ENCODE measurements at places on chromosomes 4 and X. TPM values are rescaled to one million over a fixed set of nuclear protein-coding genes. Genes with fewer than 3 reads are reported as not detected.

- no peak for DNase-seq
Observed at GRCh38 chr4:101018836-101019235, 328.5 kb downstream of the PPP3CA start.

FOXR2 gene
- polyA plus RNA-seq = not detected

- no peak for DNase-seq
Observed at GRCh38 chr4:16142598-16143310, 58.9 kb upstream of the PROM1 start.

PRAF2 gene
- 32.2 TPM for polyA plus RNA-seq

DNA sequence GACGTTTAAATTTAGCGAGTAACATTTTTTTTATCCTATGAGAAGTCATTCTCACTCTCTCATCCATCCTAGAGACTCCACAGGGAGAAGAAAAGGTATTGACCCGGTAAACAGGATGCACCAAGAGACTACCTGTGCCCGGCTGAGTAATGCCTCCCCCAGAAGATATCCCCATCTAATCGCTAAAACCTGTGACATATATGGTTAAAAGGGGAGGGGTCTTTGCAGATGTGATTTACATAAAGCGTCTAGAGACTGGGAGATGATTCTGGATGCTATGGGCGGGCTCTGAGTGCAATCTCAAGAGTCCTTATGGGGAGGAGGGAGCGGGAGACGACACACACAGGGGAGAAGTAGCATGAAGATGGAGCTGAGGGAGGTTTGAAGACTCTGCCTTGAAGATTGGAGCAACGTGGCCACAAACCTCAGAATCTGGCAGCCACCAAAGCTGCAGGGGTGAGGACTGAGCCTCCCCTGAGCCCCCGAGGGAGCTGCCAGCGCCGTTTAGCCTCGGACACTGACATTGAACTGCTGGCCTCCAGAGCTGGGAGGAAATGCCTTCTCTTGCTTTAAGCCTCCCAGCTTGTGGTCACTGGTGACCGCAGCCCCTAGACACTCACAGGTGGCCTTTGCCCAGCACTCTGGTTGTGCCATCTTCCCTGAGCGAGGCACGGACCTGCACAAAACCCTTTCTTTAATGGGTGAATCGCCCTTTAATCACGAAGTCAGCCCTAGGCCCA is 11.2 kb downstream of the ABLIM2 start:
- DNase-seq = no peak

OPRPN gene
- not detected for polyA plus RNA-seq

INPP4B gene
- 8.5 TPM for polyA plus RNA-seq

- DNase-seq = no peak
Observed at GRCh38 chrX:78603908-78604307, 55.2 kb downstream of the RTL3 start.

GRCh38 chr4:118759481-118759880 is 74.3 kb downstream of the METTL14 start:
- DNase-seq = no peak

GRCh38 chr4:138242834-138243156 is 646 bp upstream of the SLC7A11 start:
- DNase-seq = no peak

- no peak for DNase-seq
Observed at GRCh38 chr4:138560448-138560847, 318.3 kb upstream of the SLC7A11 start.

CXorf49 gene
- polyA plus RNA-seq = not detected

DNA sequence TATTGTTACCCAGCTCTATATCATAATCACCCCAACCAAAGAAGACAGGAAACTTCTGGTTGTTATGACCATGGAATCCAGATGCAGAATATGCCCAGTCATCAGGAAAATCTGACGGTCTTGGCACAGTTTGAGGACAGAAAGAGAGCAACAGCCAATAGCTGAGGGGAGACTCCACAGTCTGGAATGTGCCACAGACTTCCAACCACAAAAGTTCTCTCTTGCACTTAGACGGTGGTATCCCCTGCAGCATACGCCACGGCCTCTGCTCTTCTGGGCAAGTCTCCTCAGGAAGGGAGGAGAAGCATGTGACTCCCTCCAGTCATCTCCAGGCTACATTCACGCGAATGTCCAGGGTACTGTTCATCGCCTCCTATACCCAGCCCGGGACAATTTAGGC is 18.4 kb downstream of the ZNF827 start:
- DNase-seq = no peak

HTRA3 gene
- 9.9 TPM for polyA plus RNA-seq

CT45A1 gene
- not detected for polyA plus RNA-seq

- no peak for DNase-seq
Observed at GRCh38 chrX:107565931-107566603, 62.2 kb upstream of the PRPS1 start.

DNA sequence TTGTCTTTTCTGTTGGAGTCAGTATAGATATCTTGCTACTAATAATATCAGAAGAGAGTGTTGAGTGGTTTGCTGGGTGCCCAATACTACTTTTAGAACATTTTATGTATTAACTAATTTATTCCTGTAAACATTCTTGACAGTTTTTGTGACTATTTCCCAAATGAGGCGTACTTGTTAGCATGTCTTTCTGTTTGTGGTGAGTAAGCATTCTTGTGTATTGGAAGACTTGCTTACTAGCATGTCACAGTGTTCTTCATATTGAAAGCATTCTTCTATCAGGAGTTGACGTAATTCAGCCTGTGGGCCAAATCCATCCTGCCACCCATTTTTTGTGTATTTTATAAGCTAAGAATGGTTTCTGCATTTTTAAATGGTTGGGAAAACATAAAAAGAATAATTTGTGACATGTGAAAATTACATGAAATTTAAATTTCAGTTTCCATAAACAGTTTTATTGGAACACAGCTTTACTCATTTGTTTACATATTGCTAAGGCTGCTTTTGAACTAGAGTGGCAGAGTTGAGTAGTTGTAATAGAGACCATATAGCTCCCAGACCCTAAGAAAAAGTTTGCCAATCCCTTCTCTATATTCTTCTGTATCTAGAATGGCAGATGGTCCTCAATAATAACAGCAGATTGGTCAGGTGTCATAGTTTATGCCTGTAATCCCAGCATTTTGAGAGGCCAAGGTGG is 20.4 kb downstream of the REPS2 start:
- DNase-seq = no peak

GRCh38 chrX:51697397-51697796 is 12.9 kb upstream of the CENPVL1 start:
- no peak for DNase-seq

- DNase-seq = no peak
Observed at GRCh38 chrX:8192276-8192675, 21.2 kb upstream of the VCX2 start.

DNA sequence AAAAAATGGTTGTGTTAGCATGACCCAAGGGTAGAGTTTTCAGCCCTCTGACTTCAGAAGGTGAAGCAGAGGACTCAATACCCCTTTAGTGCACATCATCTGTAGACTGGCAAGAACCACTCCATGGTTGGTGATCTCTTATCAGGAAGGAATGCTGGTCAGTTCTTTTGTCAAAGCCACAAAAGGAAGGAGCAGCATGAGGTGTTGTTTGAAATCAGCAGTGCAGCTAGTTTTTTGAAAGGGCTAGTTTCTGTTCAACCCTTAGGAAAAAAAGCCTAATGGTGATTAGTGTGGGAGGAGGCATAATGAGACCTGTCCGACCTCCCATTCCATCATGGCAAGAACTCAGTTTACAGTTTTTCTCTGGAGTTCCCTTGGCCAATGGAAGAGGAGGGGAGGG is 362.0 kb upstream of the CT83 start:
- no peak for DNase-seq

DNA sequence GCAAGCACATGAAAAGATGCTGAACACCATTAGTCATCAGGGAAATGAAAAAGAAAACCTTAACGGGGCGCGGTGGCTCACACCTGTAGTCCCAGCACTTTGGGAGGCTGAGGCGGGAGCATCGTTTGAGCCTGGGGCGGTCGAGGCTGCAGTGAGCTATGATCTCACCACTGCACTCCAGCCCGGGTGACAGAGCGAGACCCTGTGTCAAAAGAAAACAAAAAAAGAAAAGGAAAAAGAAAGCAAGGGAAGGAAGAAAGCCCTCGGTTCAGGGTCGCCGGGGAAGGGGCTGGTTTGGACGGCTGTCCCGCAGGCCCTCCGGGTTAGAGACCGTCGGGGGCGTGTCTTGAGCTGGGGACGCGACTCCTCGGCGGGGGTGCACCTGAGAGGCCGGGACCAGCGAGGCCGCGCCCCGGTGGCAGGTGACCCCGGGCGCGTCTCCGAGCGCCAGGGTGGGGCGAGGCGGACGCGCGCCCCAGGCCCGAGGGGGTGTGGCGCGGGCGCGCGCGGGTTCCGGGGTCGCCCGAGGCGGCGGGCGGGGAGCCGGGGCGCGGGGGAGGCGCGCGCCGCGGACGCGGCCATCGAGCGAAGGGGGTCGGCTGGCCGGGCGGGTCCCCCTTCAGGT is 478 bp upstream of the PLXNA3 start:
- no peak for DNase-seq

GRCh38 chr4:16707874-16708273 is 190.6 kb downstream of the LDB2 start:
- DNase-seq = no peak

EFNB1 gene
- polyA plus RNA-seq = 104 TPM

DNA sequence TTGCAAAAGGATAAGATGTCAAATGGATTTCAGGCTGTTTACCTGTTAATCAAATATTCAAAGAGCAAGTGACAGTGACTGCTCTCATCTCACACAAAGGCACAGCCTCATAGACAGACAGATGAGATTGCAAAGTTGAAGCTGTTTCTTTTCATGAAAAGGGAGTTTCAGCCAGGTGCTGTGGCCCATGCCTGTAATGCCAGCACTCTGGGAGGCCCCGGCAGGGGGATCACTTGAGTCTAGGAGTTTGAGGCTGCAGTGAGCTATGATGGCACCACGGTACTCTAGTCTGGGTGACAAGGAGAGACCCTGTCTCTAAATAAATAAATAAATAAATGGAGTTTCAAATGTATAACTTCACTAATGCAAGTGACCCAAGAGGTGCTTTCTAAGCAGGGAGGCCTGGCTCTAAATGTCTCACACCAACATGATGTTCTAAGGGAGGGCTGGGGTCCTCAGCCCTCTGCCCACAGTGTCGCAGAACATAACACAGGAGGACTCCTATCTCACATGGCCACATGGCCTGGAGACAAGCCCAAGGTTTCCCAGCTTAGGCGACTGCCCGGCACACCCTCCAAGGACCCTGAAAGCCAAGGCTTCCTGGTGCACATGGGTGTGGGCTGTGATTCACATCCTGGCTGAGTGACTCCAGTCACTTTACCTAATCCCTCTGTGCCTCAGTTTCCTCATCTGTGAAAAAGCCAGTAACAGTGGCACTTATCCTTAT is 26.8 kb downstream of the PPP2R2C start:
- no peak for DNase-seq

Data from right renal cortex interstitium (tissue), 3 donors.